ENCODE measurements at places on chromosomes 2 and 18.

DNA sequence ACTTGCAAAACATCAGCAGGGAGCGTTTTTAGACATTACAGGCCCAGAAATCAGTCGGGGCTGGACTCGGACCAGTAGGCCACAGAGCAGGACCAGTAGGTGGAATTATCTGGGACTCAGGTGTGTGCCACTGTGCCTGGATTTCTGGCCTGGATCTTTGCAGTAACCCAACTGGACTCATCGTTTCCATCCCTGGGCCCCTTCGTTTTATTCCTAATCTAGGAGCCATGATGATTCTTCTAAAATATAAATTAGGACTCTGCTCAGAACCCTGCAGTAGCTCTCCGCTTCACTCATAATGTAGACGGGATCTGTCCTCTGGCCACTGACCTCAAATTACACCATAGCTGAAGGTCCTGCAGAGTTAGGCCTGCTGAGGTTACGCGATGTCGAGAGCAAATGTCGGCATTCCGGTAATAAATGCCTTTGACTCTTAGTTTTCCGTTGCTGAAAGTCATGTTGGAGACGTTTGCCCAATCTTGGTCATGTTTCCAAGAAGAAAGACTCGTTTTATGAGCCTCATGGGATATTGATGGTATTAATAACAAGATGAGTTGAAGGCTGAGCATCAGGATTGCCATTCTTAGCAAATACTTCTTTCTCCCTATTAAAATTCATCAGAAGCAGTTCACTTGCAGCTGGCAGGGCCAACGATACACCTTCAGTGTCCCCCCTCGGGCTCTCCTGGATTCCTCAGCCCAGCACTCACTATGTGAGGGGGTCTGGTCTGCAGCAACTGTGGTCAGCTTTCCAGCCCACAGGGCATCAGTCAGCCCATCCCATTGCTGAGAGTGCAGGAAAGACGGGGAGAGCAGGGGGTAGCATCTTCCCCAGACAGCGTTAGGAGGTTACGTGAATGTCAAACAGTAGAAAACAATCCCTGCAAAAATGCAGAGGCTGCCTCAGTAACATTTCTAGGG, 39.9 kb upstream of the KLF11 start:
- DNase-seq, result no peak

DNA sequence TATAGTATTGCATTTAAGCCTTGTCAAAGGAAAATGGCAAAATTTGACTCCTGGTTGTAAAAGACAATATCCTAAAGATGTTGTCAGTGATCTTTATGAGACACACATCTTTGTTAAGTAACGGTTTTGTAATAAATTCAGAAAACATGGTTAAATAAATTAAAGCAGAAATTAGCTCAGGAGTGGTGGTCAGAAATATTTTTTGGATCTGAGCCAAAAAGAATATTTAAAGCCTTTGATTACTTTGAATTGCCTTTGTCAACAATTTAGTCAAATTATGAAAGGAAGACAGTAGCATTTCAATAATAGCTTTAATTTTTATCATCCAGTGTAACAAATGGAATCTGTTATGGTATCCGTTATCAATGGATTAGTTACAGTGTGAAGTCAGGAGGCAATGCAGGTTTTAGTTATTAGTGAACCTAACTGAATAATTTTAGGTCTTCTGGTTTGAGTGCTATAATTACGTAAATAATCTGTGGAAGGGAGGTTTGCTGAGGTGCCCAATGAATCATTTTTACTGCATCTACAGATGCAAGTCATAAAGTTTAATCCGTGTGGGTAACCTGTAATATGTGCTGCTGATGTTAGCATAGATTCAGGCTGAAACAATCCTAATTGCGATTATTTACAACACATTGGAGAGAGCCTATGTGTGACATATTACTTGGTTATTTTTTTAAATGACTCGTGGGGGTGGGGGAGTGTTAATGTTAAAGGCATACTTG, 42.7 kb downstream of the SMAD4 start:
- no peak for DNase-seq

DNA sequence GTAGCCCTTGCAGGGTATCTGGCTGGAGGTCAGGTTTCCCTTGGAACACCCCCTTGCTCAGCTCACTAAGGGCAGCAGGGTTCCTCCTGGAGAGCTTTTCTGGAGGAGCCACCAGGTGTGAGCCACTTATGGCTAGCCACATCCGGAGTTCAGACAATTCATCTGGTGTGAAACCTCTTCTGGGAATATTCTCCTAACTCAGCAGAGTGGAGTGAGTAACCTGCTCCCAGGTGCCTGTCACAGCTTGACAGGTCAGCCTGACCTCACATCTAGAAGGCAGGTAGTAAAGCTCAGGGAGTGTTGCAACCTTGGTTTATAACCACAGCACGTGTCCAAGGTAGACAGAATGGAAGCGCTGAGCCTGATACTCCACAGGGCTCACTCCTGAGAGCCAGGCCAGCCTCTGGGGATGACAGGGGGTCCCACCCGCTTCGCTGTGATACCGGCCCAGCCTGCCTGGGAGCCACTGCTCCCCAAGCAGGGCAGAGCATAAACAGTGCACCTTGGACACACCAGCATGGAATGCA, 62.6 kb upstream of the TGFA start:
- DNase-seq, result no peak

DNA sequence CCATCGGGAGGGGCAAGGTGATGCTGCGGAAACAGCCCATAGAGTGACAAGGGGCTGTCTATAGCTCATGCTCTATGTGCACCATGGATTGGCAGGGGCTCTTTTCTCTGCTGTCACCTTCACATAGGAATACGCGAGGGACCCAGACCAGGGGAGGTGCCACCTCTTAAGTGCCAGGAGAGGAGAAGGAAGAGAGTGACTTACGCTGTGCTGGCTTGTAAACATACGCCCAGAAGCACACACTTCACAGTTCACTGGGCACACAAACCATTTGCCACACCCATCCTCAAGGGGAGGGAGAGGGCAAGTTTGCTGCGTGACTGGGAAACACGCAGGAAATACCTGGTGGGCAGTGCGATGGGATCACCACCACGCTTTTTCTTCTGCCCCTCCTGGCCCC, 65.1 kb upstream of the GPR45 start:
- DNase-seq, result no peak

DNA sequence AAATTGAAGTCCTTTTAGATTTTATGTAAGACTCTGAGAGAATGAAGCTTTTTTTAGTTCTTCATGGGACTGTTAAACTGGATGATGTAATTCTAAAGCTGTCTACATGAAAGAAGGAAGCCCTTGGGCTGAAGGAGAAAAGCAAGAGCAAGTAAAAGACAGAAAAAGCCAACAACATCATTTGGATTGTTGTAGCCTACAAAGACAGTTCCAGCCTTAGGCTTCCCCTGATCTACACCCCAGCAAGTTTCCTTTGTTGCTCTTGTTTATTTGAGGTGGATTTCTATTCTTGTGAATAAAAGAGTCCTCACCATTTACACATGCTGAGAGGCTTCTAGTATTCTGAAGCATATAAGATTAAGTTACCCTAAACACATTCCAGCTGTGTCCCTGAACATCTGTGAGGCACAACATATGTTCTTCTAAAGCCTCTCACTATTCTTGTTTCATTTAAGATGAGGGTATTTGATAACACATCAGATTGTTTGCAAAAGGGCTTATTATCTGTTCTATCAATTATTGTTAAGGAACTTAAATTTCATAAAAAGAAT, 377.8 kb downstream of the LNPK start:
- DNase-seq, result no peak

GRCh38 chr18:183769-184168, 25.4 kb downstream of the USP14 start:
- DNase-seq, result no peak

DNA sequence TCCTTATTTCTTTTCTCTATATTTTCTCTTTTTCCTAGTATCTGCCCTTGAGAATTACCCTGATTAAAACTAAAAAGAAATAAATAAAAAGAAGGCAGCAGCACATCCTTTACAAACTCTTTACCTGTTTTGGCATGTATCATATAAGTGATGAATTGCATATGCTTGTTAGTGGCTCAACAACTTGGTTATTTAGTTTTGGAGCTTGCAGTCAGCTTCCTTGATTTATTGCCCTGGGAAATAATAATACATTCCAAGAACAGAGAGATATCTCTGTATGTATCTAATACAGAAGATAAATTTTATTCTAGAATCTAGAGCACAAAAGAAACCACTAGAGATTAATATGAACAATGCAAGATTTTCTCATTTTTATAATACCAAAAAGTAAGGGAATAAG, 139.8 kb upstream of the ZC3H15 start:
- no peak for DNase-seq

DNA sequence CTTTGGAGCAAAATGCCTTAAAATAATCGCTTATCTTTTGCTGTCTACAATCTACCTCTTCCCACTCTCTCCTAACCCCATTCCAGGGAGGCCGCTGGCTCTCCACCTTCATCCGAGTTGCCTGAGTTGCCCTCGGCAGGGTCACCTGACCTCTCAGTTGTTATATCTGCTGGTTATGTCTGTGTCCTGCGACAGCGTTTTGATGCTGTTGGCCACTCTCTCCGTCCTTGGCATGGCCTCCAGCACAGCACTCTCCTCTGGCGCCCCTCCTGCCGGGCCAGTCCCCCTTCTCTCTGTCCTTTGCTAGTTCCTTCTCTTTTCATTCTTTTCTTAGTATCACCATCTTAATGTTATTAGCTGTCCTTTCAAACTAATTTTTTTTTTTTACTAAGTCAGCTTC, 41.6 kb downstream of the TRAF3IP1 start:
- no peak for DNase-seq

- no peak for DNase-seq
Measured at GRCh38 chr2:45680351-45680967, 29.0 kb downstream of the PRKCE start.

GRCh38 chr18:13207294-13207693, 11.3 kb upstream of the LDLRAD4 start:
- no peak for DNase-seq

GRCh38 chr2:141021611-141022010, 1109.2 kb downstream of the LRP1B start:
- DNase-seq, result no peak

GRCh38 chr18:48891721-48892120, 59.0 kb downstream of the SMAD7 start:
- DNase-seq, result no peak

DNA sequence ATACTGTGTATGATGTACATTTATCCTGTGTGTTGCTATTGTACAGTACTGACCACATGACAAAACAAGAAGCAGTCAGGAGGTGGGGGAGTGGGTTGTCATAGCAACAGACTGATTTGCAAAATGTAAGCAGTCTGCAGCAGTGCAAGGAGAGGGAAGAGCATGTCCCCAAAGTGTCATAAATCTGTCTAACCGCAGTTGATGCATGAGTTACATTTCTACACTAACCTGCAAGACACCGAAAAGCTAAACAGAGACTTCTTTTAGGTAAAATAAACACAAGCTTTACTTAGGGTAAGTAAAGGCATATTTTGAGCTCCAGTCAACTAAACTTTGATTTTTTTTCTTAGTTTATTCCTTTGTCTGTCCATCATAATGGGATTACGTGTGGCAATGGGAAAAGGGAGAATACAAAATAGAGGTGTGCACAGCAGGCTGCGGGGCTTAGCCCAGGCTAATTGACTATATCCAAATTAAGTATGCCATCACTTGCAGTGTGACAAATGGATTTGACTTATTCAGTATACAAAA, 134.5 kb downstream of the MEIS1 start:
- DNase-seq, result no peak

DNA sequence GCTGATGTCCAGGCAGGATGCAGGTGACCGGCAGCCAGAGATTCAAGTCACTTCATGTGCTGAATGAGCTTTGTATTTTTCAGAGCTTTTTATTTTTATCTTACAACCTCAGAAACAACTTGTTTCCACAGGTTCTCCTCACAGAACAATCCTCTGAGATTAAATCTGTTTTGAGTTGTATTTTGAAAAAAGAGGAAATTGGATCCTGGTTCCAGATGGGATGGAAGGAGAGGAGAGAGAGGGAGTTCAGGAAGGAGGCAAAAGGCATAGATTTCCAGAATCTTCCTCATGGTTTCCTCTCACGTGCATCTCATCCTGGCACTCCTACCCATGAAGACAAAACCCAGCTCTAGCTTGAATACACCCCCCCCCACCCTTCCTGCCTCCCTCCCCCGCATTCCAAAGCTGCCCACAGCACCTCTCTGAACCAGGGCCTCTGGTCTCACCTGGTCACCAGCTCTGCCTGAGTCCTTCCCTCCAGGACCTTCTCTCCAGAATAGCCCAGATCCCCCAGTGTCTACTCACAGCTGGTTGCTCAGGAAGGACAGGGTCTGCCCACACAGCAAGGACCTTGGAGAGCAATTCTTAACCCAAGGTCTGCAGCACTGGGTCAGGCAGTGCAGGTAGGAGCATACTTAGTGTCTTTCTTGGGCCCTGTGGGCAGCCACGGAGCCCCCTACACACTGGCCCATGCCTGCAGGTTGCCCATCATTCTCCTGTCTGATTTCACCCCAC, 104.7 kb downstream of the ZFP36L2 start:
- peak; percentile 8 for DNase-seq

GRCh38 chr18:52334896-52335295, 5.1 kb upstream of the DCC start:
- no peak for DNase-seq

DNA sequence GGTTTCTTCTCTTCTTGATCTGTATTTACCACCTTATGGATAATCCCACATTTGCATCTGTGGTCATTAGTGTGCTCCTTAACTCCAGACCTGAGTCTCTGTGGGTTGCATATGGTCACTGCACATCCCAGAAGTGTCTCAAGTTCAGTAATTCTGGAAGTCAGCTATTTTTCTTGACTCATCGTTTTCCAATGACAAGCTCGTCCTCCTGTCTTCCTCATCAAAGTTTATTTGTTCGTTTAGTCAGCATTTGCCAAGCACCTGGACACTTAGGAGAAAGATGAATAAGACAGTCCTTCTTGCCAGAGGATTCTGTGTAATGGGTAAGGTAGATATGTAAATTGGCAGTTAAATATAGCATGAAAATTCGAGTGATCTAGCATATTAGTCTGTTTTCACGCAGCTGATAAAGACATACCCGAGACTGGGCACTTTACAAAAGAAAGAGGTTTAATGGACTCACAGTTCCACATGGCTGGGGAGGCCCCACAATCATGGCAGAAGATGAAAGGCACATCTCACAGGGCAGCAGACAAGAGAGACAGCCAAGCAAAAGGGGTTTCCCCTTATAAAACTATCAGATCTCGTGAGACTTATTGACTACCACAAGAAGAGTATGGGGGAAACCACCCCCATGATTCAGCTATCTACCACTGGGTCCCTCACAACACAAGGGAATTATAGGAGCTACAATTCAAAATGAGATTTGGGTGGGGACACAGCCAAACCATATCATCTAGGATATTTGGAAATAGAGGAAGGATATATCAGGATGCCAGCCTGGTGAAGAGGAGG, 19.4 kb downstream of the FASTKD2 start:
- no peak for DNase-seq

DNA sequence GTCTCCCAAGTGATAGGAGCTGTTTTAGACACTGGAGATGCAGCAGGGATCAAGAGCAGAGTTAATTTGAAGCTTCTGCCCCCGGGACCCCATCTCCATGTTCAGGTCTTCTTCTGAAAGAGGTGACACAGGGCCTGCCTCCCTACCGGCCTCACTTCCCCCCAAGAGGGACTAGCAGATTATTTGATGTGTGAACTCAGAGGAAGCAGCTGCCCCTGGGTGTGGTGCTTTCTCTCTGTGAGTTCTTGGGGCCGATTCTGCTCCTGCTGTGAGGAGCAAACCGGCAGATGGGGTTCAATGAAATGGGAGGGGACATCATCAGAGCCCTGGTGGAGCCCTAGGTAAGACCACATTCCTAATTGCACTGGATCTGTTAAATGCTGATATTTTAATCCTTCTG, 193.4 kb downstream of the FBXO15 start:
- DNase-seq, result no peak

- peak; percentile 40 for DNase-seq
Measured at GRCh38 chr2:11582862-11583752, 49.3 kb downstream of the GREB1 start.
